Heart left ventricle (tissue), 16 donors: ENCODE measurements at places on chromosomes 12 and 14. TPM values are rescaled to one million over a fixed set of nuclear protein-coding genes. Genes with fewer than 3 reads are reported as not detected.

The SLC17A8 gene
- total RNA-seq = not detected

DNA sequence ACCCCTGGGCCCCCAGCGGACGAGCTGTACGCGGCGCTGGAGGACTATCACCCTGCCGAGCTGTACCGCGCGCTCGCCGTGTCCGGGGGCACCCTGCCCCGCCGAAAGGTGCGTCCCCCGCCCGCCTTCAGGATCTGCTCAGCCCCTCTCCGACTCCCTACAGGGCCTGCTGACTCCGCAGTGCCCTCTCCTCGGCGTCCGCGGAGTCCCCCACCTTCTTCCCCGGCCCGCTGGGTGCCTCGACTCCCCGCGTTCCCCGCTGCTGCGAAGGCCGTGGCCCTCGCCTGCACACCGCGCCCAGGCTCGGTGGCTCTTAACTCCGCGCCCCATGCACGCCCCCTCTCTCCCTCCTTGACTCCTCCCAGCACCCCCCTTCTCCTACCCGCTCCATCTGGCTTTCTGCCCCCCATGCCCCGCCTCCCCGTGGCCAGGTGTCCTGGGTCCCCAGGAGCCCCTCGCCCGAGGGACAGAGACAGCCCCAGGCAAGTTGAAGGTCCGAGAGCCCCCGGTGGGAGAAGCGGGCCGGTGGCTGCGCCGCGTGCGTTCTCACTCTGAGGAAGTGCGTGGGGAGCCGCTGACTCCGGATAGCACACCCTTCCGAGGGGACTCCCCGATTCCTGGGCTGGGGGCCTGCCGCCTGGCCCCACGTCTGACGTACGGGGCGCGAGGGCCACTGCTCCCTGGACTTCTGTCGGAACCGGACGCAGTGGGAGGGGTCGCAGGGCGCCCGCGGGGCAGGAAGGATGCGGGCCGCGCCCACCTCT is 594 bp downstream of the TAMALIN start:
- peak; percentile 72 for DNase-seq

- no peak for DNase-seq
Measured at GRCh38 chr12:71602761-71603577, 60.7 kb downstream of the ZFC3H1 start.

DNA sequence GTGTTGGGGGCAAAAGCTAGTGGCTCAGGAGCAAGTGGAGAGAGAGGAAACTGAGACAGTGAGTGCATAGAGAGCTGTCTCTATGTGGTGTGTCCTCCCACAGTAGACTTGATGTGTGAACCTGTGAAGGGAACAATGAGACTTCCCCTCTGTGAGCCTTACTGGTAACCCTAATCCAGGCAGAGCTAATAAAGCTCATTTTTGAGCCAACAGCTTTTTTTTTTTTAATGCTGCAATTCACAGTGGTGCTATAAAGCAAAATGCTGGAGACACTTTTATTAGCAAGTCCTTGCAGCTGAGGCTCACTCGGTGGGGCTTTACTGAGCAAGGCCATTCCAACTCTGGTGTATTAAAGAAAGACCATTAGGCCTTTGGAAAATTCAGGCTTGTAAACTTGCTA is 26.9 kb downstream of the FBXW8 start:
- no peak for DNase-seq

- DNase-seq = no peak
Measured at GRCh38 chr12:108358580-108358965, 19.5 kb upstream of the CMKLR1 start.

DNA sequence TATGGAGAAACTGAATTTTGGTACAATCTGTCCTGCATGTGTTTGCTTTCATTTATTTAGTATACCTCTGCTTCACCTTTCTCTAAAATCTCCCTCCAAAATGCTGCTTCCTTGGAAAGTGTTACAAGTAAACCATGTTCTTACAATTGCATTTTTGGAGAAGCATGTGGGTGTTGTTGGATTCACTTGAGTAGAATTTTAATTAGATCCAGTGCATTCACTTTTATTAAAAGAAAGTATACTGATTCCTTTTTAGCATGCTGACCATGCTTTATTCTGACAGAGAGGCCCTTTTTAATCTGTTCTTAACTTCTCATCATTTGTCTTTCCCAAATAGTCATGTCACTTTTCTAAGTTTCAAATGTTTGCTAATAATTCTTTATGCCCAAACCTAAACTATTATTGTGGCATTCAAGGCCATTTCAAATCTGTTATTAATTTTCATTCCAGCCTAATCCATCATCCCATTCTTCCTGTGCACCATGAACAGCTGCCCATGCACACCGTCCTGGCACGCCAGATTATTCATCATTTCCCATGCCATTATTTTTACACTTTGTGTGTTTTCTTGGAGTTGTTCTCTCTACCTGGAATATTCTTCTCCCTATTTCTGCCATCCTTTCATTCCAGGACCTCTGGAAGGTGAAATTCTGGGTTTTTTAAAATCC is 90.7 kb downstream of the METTL25 start:
- DNase-seq = no peak

DNA sequence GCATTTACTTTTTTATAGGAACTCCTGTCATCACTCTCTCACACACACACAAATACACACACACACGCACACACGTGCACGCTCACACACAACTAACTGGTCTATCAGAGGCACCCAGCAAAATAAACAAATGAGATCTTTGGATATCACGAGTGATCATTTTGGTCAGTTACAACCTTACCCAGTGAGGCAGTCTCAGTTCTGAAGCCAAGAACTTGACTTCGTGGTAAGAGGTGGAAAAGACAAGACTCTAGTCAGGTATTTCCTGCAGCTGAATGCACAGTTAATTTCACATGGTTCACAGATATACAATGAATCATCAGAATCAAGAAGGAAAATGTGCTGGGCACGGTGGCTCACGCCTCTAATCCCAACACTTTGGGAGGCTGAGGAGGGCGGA is 39.4 kb downstream of the ATF7 start:
- no peak for DNase-seq

DNA sequence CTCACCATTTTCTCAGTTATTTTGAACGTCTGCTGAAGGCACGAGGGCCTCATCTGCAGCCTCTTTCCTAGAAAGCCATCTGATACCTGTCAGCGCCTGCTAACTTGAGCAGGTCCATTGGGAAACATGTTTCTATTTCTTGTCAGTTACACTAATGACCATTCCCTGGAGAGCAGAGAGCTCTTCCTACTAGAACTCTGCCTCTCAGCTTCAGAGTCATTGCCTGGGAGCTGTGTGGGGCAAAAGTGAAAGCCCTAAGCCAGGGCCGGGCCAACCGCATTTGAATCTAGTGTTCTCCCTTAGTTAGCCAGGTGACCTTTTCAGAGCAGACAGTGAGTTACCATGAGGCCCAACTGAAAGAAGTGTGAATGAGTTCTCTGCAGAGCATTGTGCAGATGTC is 135.8 kb downstream of the EML1 start:
- no peak for DNase-seq

DNA sequence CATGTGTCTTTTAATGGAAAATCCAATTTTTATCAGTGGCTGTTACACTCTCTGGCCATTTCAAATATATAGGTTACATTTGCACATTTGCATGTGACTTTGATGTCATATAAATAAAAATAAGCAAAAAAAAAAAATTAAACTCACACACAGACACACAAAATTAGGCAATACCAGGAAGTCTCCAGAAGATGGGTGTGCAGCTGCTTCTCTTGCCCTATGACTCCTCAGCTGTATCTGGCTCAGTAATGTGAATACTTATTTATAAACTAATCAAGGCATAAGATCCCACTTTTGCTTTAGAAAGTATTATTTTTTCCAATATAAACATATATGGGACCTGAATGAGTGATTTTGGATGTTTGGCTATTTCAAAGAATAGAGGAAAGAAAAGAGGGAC is 461.1 kb downstream of the LRIG3 start:
- no peak for DNase-seq

The IPO4 gene
- total RNA-seq = 23.9 TPM

The IQSEC3 gene
- 0.49 TPM for total RNA-seq

GRCh38 chr12:24480766-24481449 is 468.0 kb downstream of the BCAT1 start:
- DNase-seq = no peak

- no peak for DNase-seq
Measured at GRCh38 chr12:124236625-124237031, 58.3 kb upstream of the RFLNA start.

DNA sequence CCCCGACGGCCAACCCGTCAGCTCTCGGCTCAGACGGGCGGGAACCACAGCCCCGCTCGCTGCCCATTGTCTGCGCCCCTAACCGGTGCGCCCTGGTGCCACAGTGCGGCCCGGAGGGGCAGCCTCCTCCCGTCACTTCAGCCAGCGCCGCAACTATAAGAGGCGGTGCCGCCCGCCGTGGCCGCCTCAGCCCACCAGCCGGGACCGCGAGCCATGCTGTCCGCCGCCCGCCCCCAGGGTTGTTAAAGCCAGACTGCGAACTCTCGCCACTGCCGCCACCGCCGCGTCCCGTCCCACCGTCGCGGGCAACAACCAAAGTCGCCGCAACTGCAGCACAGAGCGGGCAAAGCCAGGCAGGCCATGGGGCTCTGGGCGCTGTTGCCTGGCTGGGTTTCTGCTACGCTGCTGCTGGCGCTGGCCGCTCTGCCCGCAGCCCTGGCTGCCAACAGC is at the start of gene WNT1:
WNT1 (plus strand) TSS at position 32 of the 450 bp plus-strand sequence; CDS start at position 361, 329 bp downstream.
- DNase-seq = no peak

DNA sequence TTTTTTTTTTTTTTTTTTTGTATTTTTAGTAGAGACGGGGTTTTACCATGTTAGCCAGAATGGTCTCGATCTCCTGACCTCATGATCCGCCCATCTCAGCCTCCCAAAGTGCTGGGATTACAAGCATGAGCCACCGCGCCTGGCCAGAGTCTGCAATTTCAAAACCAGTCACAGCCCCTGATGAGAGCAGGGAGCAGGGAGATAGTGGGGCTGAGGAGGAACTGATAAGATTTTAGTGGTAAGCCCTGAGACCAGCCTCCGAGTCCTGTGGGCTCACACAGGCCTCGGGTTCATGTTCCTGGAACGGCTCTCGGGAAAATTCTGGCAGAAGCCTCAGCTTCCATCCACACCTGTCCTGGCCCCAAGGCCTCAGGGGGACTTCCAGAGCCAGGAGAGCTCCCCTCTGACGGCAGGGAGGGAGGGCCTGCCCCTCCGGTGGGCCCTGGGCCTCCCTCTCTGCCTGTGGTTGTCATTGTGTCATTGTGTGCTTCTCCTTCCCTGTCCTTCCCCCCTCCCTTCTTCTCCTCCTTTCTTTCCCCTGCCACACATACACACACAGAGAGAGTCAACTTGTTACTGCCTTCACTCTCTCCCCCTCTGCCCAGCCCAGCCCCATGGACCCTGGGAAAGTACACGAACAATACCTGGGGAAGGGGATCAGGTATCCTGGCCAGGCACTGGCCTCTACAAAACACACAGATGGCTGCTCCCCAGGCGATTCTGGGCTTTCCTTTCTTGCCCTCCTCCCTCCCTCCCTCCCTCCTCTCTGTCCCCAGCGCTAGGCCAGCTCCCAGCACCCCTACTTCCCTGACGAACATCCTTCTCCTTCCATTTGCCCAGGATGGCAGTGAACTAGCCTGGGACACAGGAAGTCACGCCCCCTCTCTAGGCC is 294.1 kb downstream of the DPF3 start:
- DNase-seq = no peak

The WIF1 gene
- not detected for total RNA-seq

The CFAP251 gene
- 0.60 TPM for total RNA-seq

The SMAGP gene
- 3.8 TPM for total RNA-seq

DNA sequence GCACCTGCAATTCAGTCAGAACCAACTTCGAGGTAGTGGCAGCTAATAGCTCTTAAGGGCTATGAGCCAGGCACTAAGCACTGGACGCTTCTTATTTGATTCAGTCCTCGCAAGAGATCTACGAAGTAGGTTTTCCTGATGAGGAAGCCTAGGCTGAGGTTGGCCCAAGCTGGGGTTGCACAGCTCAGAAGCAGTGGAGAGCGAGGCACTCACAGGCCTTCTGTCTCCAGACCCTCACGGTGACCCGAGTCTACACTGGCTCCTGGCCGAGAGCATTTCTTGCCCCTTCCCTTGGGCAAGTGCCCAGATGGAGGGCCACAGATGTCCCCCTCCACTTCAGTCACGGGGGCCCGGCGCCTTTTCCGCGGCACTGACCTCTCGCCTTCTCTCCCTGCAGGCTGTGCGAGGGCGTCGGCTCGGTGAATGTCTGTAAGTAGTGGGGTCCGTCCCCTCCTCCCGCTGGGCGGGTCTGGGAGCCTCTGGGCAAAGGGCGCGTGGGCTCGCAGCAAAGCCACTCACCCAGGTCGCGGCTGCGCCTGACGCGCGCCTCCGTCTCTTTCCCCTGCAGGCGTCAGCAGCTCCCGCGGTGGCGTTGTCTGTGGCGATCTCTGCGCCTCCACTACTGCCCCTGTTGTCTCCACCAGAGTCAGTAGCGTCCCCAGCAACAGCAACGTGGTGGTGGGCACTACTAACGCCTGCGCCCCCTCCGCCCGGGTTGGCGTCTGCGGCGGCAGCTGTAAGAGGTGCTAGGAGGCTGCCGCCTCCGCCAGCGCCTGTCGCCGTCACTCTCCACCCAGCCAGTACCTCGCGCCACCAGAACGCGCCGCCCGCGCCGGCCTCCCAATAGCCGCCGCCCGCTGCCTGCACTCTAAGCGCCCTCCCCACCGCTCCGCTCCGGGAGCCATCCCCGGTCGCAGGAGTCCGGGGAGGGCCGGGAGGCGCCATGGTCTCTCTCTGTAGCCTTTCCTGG is 13.1 kb downstream of the KRT83 start:
- no peak for DNase-seq

DNA sequence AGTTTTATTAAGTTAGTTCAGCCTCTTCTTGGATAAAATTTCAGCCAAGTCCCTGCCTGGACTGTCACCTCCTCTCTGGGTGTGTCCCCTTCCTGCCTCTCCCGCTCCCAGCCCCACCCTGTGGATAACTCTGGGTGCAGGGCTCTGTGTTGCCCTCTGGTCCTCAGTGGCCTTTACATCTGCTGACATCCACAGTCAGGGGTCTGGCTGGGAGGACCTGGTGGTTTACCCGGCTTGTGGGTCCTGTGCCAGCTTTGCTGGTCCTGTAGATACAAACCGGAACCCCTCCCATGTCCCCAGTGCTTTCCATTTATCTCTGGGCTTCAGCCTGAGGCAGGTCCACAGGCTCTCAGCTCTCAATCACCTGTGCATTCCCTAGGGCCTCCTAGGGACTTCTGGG is 28.9 kb upstream of the PLEKHG3 start:
- DNase-seq = no peak

GRCh38 chr12:16622338-16622737 is 16.4 kb upstream of the LMO3 start:
- no peak for DNase-seq

The CCDC177 gene
- total RNA-seq = not detected

The GYS2 gene
- total RNA-seq = not detected

- no peak for DNase-seq
Measured at GRCh38 chr12:64455506-64455905, 3.6 kb downstream of the TBK1 start.

- no peak for DNase-seq
Measured at GRCh38 chr14:74438351-74438915, 12.4 kb upstream of the SYNDIG1L start.

GRCh38 chr12:96186607-96187301 is 7.4 kb upstream of the ELK3 start:
- no peak for DNase-seq
